Fibroblast of upper back skin (primary cell): ENCODE measurements at places on chromosomes 1 and 21.

DNA sequence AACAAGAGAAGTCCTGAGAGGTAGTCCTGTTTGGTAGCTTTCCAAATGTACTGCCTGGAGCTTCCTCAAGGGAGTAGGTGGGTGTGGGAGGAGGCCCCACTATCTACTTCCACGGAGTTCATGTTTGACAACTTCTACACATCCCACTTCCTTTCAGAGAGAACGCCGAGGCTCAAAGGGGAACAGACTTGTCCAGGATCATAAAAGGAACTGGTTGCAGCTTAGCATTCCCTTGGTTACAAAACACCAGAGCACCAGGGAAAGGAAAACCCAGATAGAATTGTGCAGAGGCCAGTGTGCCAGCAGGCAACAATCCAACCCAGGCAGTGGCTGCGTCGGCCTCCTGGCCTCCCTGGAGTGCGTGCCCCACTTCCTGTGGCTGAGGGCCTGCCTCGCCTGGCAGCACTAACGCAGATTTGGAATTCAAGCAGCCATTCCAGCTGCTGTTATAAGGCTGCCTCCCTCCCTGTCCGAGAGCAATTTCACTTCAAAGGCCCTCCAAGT lies 4.2 kb upstream of the RAP1GAP start:
- peak; percentile 86 for DNase-seq

DNA sequence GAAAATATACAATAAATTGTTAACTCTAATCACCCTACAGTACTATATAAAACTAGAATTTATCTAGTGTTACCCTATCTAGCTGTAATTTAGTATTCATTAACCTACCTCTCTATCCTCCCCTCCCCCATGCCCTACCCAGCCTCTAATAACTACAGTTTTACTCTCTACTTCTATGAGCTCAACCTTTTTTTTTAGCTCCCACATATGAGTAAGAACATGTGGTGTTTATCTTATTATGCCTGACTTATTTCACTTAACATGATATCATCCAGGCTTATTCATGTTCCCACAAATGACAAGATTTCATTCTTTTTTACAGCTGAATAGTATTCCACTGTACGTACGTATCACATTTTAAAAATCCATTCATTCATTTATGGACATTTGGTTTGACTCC lies 46.0 kb upstream of the WARS2 start:
- DNase-seq, result no peak

DNA sequence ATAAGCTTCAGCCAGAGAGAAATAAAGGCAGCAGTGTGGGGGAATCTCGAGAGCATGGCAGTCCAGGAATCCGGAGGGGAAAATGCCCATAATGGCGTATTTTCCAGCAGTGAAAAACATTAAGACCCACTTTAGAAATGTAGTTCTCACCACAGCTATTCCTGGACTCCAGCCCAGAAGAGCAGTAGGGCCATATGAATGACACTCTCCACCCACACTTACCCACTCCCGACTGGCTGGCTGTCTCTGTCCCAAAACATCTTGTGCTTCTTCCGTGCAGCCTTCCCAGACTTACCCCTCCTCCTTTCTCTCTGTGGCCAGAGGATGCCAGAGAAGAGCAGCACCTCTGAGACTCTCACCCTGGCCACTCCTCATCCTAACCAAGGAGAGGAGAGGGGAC lies 56.4 kb downstream of the TRABD2B start:
- peak; percentile 58 for DNase-seq

GRCh38 chr1:155966135-155966534 lies 12.2 kb downstream of the ARHGEF2 start:
- no peak for DNase-seq

- DNase-seq, result peak; percentile 54
These were observed 25.9 kb downstream of the KCNC4 start for GRCh38 chr1:110235834-110236682.

- no peak for DNase-seq
These were observed 170.2 kb downstream of the PLPP3 start for GRCh38 chr1:56409112-56409691.

- no peak for DNase-seq
These were observed 50.2 kb upstream of the NUF2 start for GRCh38 chr1:163271535-163271934.

GRCh38 chr1:47483651-47484050 lies 45.8 kb downstream of the FOXD2 start:
- no peak for DNase-seq

- no peak for DNase-seq
These were observed 1.2 kb downstream of the TRIT1 start for GRCh38 chr1:39882152-39882551.

DNA sequence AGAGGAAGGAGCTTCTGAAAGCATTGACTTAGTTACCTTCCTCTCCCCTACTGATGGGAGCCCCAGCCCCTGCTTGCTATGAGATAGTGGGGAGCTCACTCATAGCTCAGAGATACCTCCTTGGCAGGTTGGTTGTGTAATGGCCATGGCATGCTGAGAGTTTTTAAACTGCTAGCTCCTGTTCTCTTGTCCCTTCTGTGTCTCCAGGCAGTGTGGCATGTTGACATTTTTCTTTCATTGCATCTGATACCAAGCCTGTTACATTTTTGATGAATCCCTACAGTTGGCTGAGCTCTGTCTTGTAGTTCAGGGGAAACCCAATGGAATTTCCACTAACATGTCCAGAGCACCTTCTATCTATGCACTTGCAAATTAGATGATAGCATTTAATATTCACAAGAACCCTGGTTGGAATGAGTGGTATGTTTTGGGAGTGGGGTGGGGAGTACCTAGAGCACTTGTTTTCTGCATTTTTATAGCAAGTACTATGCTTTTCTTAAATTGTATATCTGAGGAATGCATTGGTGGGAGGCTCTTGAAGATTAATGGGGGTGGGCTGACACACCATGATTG lies 39.1 kb upstream of the EFCAB14 start:
- DNase-seq, result no peak

DNA sequence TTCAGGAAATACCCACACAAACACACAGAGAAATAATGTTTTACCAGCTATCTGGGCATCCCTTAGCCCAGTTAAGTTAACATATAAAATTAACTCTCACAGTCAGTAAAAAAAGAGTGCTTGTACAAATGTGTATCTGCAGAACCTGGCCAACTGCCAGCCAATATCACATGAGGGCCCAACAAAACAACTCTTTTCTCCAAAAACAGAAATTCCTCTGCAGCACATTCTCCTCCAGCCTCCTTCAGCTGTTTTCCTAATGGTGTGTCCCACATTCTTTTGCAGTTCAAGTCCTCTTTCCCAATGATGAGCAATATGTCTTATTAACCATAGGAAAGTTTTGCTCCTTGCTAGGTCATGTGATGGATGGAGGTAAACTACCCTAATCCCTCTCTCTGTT lies 75.5 kb downstream of the LRRC7 start:
- DNase-seq, result peak; percentile 16

DNA sequence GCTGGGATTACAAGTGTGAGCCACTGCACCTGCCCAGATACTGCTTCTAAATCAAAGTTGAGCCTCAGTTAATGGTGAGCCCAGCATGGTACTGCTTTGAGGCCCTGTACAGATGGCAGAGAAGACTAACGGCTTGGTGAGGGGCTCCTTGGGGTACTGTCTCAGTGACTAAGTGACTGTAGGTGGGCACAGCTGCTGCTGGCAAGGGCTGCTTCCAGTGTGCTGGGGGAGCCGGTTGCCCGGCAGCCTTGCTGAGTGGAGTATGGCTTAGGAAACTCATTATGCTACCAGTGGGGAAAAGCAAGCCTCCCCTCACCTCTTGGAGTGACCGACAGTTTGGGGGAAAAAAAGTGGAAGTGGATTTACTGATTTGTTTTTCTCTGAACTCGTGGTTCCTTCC lies 23.6 kb upstream of the ARHGEF10L start:
- DNase-seq, result no peak

DNA sequence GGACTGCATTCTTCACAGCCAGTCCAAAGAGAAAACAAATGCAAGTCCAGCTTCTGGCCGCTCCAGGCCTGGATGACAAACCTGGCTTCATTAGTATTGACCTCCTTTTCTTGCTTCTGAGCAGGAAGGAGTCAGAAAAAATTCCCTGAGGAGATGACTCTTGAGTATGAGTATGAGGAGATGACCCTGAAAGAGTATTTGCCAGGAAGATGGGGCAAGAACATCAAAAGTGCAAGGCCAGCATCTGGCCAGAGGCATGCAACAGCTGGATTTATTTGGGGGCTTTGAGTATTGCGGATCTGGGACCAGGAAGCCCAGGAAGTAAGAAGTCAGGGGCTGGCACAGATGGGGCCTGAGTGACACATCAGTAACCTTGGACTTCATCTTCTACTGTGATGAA lies 113.9 kb downstream of the GLIS1 start:
- DNase-seq, result peak; percentile 74

DNA sequence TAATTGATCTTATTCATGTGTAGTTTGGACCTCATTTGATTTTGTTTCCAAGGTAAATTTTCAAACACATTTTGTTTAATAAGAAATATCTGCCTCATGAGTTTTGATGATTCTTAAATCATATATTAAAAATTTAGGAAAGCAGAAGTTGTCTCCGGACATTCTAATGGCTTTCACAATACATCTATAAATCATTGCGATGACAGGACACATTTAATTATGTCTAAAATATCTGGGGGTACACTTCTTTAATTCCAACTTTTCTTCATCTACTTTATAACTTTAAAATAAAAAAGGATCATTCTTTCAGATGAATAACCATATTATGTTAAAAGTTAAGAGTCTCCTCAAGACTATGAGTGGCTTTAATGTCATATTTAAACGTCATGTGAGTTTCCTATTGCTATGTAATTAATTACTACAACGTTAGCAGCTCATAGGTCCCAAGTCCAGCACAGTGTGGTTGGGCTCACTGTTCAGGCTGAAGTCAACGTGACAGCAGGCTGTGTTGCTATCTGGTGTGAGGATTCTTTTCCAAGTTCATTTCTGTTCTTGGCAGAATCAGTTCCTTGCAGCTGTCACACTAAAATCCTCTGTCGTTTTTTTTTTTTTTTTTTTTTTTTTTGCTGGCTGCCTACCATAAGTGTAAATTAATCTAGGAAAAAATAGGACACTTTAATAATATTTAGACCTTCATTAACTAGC lies 893.5 kb downstream of the LTN1 start:
- DNase-seq, result peak; percentile 32

GRCh38 chr1:91876781-91877573 lies 9.0 kb downstream of the TGFBR3 start:
- peak; percentile 69 for DNase-seq

DNA sequence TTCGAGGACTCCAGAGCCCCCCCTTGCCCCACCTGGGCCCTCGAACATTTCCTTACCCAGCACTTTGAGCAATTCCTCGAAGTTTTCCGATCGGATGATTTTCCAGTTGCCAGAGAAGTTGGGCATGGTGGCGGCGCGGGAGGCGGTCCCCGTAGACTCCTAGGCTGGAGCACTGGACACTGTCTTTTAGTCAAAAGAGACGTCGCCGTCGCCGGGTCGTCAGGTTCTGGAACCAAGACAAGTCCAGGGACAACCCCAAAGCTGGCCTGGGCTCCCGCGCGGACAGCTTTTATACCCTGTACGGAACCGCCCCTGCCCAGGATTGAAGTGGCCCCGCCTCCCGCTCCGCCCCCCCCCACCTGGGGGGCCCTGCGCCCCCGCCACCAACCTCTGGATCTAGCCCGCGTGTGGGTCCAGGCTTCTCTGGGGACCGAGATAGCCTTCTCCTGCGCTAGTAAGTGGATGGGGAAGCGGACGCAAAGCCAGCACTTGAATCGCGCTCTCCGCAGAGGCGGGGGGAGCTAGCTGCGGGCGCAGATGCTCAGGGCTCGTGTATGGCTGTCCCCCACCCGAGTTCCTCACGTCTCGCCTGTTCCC lies at the start of gene CRABP2:
Gene CRABP2 (minus strand): TSS at position 263 of the 597 bp plus-strand sequence. CDS start 137 bp downstream, at position 126.
- peak; percentile 62 for DNase-seq

GRCh38 chr1:230280054-230280795 lies 145.9 kb downstream of the PGBD5 start:
- DNase-seq, result no peak

- no peak for DNase-seq
These were observed 188.2 kb downstream of the GRIK1 start for GRCh38 chr21:29751473-29752185.

- DNase-seq, result no peak
These were observed 11.7 kb downstream of the PYHIN1 start for GRCh38 chr1:158943059-158943458.

DNA sequence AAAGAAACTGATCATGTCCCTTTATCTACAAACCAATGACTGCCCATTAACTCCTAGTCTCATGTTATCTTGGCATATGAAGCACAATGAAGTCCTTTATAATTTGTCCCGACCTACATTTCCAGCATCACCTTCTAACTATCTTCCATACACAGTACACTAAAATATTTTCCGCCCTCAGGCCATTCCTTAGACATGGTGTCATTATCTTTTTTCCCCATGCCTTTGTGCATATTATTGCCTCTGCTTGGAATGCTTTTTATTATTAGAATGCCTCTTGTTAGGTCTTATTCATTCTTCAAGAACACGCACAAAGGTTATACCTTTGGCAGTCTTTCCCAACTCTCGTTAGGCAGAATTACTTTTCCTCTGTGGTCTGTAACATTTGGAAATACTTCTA lies 39.6 kb downstream of the ATG4C start:
- peak; percentile 11 for DNase-seq

DNA sequence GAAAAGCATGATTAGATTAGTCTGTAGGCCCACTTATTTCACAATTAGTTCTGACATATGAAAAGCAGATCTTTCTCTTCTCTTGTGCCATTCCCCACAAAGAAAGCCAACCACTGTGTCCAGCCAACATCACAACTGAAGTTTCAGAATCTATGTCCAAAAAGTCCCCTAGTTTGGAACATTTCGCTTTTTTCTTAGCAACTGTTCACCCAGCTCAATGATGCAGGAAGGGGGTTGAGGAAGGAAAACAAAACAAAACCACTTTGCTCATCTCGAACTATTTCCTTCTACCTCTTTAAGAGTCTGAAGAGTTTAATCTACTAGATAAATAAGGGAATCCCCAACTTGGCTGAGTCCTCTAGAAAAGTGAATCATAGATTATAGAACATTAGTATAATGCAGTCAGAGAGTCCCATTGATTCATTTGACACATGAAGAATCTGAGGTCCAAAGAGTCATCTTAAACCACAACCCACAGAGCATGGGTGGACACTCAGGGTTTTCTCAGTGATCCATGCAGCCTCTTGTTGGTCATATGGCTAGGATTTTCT lies 159.3 kb upstream of the SGIP1 start:
- peak; percentile 91 for DNase-seq

DNA sequence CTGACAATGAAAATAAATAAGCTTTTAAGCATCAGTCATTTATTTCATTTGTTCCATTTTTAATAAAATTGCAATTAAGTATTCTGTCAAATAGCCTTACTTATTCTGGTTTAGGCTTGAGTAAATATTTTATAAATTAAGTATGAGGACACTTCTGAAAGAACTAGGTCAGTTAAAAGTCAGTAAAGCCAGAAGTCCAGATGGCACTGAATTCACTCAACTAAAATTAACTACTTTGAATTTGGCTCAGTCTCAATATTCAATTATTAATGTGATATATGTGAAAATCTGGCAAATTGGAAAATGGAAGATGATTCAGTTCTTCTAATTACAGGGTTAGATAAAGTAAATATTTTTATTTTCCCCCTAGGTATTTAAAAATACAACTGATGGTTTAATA lies 174.2 kb downstream of the BRINP3 start:
- no peak for DNase-seq
